Glomerular endothelial cell (primary cell): ENCODE measurements at places on chromosomes 16 and 17. TPM values are rescaled to one million over a fixed set of nuclear protein-coding genes. Genes with fewer than 3 reads are reported as not detected.

Gene CIAO2B
- total RNA-seq, result 85.1 and 97.3 TPM in 2 replicates

Gene IL34
- 2.8 and 3.1 TPM in 2 replicates for total RNA-seq

Gene ATP2C2
- 0.10 TPM in 1 of 2 replicates, not detected in the other for total RNA-seq

Gene ALOXE3
- not detected in 2 replicates for total RNA-seq

Gene TBC1D28
- not detected in 2 replicates for total RNA-seq
